ENCODE measurements at places on chromosomes 6 and 20.

- DNase-seq: no peak
These were observed 288.7 kb downstream of the KIF16B start for GRCh38 chr20:16284385-16285100.

DNA sequence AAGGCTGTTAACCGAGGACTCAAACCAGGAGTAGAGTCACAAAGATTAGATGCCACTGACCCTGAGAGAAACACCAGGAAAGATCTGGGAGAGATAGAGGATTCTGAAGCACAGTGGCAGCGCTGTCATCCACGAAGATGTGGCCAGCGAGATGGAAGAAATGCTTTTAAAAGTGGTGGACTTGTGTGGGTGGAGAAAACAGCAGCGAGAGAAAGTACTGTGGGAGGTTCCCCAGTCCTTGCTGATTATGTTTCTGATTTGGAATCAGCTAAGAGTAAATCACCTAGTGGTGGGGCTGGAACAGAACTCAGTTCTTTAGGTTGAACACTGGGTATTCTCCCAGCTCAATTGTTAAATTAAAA lies 435 bp upstream of the ZNF322 start:
- no peak for DNase-seq

DNA sequence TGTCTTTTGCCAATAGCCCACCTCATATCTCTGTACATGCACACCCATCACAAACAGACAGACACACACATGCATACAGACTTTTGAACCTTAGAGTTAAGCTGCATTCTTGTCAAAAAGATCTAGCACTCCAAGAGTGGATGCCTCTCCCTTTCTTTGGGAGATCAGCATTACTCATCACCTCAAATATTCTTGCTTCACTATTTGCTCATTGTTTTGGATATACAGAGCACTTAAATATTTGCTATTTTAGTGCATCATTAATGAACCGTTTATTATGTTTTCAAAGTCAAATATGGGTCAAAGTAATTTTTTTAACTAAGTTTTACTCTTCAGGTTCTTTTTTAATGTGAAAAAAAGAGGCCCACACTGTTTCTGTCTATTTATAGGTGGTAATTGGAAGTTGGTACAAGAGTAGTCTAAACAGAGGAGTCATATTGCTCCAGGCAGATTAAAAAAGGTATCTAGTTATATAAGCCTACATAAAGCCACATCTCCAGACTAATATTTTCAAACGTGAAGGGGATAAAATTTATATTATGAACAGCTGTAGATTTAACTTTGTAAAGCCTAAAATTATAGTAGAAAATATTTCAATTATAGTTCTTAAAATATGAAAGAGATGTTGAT lies 102.6 kb downstream of the FLRT3 start:
- DNase-seq: no peak

DNA sequence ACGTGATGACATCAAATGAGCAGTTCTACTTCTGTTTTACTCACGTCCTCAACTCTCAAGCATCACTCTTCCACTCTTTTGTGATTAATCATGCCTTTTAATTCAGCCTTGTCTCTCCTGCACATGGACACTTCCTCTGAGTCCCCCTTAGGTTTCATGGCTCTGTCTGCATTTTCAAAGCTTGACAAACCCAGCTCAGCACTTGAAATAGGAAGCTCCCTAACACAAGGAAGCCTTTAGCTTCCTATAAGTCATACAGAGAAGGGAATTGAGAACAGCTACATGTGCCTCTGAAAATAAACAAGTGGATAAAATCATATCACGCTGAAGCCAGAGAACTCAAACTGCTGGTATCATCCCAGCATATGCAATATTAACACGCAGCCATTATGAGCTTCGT lies 21.2 kb downstream of the KIF16B start:
- DNase-seq: no peak

DNA sequence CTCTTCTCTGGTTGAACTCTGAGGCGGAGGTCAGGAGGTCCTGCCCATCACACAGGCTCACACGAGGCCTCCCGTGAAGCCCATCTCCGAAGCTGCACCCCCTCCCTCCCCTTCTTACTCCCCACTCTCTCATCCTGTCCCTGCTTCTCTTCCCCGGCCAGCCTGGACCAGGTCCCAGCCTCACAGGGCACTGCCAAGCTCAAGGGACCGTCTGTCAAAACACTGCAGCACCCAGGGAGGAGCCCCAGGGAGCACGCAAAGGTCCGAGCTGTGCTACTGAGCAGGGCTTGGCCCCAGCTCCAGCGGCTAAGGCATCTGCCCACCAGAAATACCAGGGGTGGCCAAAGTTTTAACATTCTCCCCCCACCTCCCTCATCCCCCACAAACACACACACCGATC lies 70.0 kb downstream of the PSMG4 start:
- DNase-seq: no peak

All from activated T-cell treated with anti-CD3 and anti-CD28 coated beads for 48 hours (primary cell).